ENCODE measurements at places on chromosomes 3 and 15.

DNA sequence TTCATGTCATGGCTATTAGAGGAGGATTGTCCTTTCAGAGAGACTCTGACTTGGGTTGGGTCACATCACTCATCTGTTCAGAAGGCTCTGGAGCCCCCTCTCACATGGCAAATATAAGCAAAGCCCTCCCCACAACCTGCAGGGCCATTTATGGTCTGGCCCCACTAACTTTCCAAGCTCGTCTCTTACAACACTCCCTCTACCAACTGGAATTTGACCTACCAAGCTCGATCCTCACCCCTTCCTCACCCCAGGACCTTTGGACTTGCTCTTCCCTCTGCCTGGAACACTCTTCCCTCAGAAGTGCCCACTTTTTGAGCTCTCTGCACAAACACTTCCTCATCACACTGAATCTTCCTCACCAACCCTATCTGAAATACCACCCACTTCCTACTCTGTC lies 14.2 kb upstream of the PXYLP1 start:
- no peak for DNase-seq

- DNase-seq = no peak
These were observed 215.3 kb downstream of the MEIS2 start for GRCh38 chr15:36884936-36885635.

GRCh38 chr15:98799461-98800390 lies 151.4 kb downstream of the IGF1R start:
- DNase-seq = no peak

GRCh38 chr15:62853114-62853840 lies 189.3 kb upstream of the TPM1 start:
- DNase-seq = no peak

GRCh38 chr3:183526838-183527427 lies 28.6 kb downstream of the KLHL6 start:
- DNase-seq = no peak

DNA sequence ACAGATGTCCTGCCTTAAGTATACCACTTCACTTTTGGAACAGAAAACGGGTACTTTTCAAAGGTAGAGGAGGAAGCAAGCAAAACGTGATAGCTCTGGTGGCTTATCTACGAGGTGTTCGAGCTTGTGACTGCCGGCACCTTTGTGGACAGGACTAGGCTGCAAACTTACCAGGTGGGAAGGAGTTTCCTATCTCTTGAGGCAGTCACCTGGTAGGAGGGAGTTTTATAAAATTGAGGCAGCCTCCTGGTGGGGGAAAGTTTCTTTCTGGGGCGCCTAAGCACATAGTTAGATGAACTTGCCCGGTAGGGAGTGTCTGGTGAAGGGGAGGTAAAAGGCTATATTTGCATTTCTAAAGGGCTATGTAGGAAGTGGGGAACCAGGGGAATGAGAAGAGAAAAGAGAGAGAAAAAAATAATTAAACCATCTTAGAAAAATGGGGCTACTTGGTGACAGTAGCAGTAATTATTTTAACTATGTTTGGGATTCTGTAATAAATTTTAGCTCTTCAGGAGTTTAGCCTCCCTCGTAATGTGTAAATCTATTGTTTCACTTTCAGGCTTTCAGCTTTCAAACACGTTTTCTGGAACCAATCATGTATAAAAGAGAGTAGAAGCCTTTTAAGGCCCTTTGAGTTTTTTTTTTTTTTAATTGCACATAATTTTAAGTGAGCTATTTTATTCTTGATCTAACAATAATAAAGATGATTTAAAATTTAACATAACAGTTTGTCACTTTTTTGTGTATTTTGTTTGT lies 131.0 kb downstream of the IL5RA start:
- no peak for DNase-seq

DNA sequence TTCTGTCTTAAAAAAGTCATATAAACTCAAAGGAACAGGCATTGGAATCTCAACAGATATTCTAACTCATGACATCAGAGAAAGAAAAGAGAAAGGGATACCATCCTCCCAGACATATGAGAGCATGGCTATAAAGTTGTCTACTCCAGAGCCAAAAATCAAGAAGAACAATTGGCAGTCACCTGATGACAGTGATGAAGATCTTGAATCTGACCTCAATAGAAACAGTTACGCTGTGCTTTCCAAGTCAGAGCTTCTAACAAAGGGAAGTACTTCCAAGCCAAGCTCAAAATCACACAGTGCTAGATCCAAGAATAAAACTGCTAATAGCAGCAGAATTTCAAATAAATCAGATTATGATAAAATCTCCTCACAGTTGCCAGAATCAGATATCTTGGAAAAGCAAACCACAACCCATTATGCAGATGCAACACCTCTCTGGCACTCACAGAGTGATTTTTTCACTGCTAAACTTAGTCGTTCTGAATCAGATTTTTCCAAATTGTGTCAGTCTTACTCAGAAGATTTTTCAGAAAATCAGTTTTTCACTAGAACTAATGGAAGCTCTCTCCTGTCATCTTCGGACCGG lies 35.9 kb downstream of the UNC13C start:
- no peak for DNase-seq

DNA sequence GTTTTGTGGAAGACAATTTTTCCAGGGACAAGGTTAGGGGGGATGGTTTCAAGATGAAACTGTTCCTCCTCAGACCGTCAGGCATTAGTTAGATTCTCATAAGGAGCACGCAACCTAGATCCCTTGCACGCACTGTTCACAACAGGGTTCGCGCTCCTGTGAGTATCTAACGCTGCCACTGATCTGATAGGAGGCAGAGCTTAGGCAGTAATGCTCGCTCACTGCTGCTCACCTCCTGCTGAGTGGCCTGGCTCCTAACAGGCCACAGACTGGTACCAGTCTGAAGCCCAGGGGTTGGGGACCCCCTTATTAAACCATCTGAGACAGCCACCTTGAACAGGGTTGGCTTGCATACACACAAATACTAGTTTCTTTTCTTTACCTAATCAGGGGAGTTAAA lies 13.5 kb upstream of the IMPG2 start:
- DNase-seq = no peak

DNA sequence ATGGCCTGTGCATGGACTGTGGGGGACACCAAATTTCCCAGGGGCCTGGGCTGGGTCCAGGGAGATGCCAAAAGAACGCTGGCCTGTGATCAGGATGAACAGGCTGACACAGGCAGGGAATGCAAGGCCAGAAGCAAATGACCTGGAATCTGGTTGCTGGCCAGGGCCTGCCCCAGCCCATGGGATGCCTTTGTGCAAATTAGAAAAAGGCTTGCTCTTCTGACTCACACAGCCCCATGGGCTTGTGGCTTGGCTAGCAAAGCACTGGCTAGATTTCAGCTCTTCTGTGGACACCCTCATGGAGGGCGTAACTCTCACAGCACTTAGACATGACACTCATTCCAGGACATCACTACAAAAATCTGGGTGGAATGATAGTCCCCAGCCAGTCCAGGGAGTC lies 356.0 kb downstream of the SHQ1 start:
- DNase-seq = no peak

DNA sequence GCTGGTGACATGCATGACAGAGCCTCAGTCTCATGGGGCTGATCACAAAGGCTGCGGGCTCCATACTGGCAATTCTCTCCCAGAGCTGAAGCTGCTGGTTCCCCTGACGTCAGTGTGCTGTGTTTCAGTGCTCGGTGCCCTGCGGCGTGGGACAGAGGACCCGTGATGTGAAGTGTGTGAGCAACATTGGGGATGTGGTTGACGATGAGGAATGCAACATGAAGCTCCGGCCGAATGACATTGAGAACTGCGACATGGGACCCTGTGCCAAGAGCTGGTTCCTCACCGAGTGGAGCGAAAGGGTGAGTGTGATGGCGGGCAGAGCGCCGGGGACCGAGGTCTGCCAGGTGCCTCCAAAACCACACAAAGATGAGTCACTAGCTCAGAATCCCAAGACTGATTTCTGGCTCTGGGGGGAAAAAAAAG lies 62.0 kb upstream of the NR2E3 start:
- DNase-seq = no peak

GRCh38 chr3:196735751-196736150 lies 3.9 kb upstream of the PAK2 start:
- no peak for DNase-seq

GRCh38 chr3:88034491-88035275 lies 24.1 kb downstream of the CGGBP1 start:
- DNase-seq = no peak

DNA sequence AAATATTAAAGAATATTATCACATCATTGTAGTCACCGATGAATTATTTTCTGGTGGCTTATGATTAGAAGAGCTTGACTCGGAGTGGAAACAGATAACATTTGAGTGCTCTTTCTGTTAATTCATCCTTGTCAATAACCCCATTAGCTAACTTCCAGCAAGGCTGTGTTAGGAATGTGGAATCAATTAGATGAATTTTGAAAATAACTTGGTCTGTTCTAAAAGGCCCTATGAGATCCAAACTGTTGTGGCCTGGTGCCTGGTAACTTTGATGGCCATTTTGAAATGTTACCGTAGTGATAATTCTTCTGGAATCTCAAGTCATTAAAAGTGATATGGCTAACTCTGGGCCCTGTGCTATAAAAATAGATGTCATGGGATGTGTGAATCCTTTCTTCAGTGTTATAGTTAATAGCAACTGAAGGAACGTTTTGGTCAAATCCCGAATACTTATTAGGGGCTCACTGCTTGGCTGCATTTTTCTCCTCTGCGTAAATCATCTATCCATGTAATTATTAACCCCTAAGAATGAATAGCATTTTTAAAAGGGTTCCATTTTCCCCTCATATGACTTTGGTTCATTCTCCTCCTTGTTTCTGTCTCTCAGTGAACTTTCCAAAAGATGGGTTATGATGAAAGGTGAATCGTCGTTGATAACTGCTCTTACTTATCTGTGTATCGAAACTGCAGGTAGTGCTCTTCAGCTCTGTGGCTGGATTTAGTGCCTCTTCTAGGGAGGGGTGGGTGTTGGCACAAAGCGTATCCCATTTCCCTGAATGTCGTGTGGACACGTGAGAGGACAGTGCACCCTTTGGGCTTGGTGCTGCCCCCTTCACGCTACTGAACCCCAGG lies 82.7 kb downstream of the IGF1R start:
- no peak for DNase-seq
